ENCODE measurements at places on chromosomes 2 and 18.

- DNase-seq = no peak
Observed at GRCh38 chr2:133993160-133993559, 260.7 kb upstream of the MGAT5 start.

DNA sequence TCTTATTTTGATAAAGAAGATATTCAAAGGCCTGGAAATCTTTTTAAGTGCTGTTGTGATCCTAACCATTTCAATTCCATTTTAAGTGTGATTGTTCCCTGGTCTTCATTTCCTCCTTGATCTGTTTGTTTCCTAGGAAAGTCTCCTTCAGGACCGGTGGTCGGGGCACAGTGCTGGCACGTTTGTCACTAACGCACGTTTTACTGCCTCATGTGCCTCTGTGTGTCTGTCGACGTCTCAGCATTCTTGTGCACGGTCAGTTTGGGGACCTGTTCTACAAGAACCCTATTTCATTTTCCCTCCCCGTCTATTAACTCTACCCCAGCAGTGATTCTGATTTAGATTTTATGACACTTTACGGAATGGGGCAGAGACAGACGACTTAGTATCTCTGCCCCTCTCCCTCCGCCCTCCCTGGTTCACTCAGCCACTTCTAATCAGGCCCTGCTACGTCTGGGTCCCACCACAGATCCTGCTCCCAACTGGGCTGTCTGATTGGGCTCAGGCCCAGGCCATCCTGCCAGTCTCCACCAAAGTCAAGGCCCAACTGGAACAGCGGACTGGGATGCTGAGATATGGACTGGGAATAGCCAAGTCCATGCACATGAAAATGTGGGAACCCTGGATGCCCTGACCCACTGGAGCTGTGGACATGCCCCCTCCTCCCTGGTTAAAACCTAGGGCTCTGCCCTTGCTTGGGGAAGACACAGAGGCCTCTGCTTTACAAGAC lies 95.6 kb downstream of the TWIST2 start:
- DNase-seq = no peak

GRCh38 chr2:25426326-25426725 lies 84.6 kb upstream of the DNMT3A start:
- DNase-seq = no peak

DNA sequence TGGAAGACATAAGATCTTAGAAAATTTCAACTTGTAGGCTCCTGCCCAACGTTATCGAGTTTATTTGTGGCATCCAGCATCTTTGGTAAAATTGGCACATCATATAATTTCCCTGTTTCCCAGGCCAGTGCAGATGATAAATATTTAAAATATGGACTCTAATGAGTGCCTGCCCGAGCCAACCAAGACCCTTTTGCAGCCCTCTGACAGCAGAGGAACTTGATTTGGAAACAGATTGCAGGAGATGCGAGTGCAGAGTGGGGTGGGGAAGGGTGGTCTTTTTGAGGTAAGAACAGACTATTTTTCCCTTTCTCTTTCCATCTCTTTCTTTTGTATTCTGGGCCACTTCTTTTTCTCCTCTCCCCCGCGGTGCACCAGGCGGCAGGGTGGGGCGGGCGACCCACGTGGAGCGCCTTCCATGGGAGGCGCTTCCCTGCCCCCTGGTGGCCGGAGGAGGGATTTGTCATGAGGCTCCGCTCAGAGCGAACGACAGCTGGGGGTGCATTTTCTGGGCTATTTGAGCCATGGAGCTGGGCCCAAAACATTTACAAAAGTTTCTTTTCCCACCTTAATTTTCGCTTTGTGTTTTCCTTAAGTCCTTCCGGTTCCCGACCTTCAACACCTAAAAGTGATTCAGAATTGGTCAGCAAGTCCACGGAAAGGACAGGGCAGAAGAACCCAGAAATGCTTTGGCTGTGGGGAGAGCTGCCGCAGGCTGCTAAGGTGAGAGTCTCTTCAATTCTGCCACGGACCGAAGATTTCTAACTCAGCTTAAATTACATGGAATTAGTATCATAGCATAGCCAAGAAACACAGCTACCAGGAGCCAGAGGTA lies 32.7 kb downstream of the LPIN1 start:
- DNase-seq = peak; percentile 87

DNA sequence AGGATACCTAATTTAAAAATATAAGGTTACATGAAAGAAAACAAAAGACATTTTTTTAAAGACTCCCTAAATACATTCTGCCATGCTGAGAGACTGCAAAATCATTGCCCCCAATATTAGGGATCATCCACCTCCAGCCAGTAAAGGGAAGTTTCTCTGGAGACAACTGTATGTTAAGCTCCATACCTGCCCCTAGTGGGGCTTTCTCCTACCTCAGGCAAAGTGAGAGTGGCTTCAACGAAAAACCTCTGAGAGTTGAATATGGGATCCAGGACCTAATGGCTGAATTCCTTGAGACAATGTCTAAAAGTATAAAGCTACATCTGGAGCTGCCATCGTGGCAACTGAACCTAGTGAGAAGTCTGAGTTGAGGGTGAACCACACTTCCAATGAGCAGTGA lies 248.1 kb upstream of the FIGN start:
- no peak for DNase-seq

DNA sequence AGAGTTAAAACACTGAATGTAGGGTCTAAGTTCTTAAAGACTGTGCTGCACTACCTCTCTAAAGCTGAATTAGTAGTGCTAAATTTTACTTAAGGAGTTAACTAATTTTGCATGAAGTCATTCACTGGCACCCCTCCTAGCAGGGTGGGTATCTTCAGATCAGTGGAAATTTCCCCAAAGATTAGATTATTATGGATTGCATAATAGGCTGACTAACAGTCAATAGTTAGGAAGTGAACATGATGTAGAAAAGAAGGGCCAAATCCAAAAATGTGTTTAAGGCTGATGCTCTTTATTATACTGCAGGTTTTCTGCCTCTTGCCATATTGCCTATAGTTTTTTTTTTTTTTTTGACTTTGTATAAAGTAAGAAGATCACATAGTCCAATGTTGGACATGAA lies 5.2 kb downstream of the ZNF638 start:
- no peak for DNase-seq

Data from activated naive CD4-positive, alpha-beta T cell (primary cell).